ENCODE measurements at places on chromosomes 2 and 18.

DNA sequence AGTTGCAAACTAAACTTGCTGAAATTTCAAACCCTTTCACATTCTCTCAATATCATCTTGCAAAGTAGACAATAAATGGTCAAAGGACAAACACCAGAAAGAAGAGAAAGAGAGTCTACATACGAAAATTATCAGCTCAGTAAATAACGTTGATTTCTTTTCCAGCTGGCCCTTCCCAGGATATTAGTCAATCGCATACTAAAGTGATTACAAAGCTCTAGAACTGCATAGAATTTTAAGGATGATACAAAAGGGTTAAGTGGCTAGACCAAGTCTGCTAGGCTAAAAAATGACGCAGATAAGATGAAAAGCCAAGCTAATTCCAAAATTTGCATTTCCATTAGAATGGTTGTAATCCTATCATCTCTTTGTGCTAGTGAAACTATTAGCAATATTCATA lies 405.7 kb downstream of the FBXO15 start:
- DNase-seq: no peak

- DNase-seq: no peak
Measured at GRCh38 chr2:196040218-196040617, 28.4 kb downstream of the DNAH7 start.

DNA sequence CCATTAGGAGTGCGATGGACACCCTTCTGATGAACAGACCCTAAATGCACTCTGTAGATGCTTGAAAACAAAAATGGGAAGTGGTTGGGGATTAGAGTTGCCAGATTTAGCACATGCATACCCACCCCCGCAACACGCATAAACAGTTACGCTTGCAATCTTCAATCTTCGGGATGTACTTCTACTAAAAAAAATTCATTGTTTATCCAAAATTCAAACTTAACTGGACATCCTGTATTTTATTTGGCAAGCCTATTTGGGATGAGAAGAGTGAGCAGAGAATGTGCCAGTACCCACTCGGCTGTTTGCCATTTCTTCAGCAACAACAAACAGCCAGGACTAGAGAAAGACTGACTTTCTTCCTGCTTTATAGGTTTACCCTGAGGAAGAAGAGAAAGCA lies 18.4 kb downstream of the KIAA2012 start:
- DNase-seq: no peak

- no peak for DNase-seq
Measured at GRCh38 chr2:186771850-186772463, 77.0 kb downstream of the ZSWIM2 start.

GRCh38 chr2:42844366-42844765 lies 52.0 kb upstream of the HAAO start:
- no peak for DNase-seq

GRCh38 chr2:121490584-121491133 lies 40.0 kb upstream of the RNU4ATAC start:
- no peak for DNase-seq

DNA sequence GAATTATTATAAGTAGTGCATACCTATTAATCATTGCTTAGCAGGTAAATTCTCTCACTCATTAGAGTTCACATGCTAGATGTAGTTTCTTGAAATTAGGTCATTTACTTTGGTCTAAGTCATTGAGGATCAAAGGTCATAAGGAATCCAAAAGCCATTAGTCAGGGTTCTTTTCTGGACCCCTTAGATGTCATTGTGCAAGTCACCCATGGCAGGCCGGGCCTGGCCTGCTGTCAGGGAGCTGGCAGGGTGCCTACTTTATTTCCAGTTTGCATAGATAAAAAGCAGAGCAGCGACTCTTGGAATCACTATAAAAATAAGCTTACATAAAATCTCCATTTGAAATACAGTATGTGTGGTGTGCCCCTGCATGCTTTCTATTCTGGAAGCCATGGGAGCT lies 91.3 kb downstream of the MEIS1 start:
- no peak for DNase-seq

- no peak for DNase-seq
Measured at GRCh38 chr2:233501198-233502076, 65.1 kb downstream of the USP40 start.

GRCh38 chr2:237859533-237860272 lies at the start of gene RAMP1:
Gene RAMP1 (plus strand): TSS chr2:237859623. CDS start chr2:237859676, 53 bp downstream.
- DNase-seq: no peak

- peak; percentile 12 for DNase-seq
Measured at GRCh38 chr2:204967199-204967960, 422.1 kb downstream of the PARD3B start.

DNA sequence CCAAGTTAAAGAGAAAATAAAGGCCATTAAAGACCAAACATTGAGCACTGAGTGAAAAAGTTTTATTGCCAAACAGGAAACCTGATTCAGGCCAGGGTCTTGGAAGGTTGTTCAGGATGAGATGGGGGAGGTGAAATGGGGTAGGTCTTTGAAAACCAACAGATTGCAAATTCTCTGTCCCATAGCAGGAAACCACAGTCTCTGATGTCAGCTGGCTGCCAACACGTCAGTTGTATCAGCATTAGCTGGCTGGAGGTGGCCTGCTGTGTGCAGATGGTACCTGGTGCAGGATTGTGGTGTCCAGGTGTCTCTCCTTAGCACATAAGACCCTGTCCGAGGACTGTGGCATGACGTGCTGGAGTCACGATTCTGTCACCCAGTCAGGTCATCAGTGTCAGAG lies 106.3 kb downstream of the MSH2 start:
- no peak for DNase-seq

- DNase-seq: no peak
Measured at GRCh38 chr2:210481601-210482175, 5.1 kb upstream of the LANCL1 start.

- DNase-seq: no peak
Measured at GRCh38 chr2:149653831-149654445, 66.4 kb upstream of the MMADHC start.
